ENCODE measurements at places on chromosomes 12 and 14. TPM values are rescaled to one million over a fixed set of nuclear protein-coding genes. Genes with fewer than 3 reads are reported as not detected.

- no peaks in the 10 kb centered on the region for H3K4me1 ChIP-seq
- no peak for DNase-seq
- H3K27ac ChIP-seq, result no peak overlapping the region
- no peaks in the 10 kb centered on the region for H3K27me3 ChIP-seq
- H3K4me3 ChIP-seq, result no peak overlapping the region
These were observed 79.6 kb upstream of the OTOGL start for GRCh38 chr12:80019691-80020090.

GRCh38 chr14:28926122-28926521 lies 159.5 kb downstream of the FOXG1 start:
- H3K27ac ChIP-seq, result no peak overlapping the region
- no peaks in the 10 kb centered on the region for H3K36me3 ChIP-seq
- no peak overlapping the region for H3K4me3 ChIP-seq
- H3K4me1 ChIP-seq, result no peaks in the 10 kb centered on the region
- DNase-seq, result no peak

DNA sequence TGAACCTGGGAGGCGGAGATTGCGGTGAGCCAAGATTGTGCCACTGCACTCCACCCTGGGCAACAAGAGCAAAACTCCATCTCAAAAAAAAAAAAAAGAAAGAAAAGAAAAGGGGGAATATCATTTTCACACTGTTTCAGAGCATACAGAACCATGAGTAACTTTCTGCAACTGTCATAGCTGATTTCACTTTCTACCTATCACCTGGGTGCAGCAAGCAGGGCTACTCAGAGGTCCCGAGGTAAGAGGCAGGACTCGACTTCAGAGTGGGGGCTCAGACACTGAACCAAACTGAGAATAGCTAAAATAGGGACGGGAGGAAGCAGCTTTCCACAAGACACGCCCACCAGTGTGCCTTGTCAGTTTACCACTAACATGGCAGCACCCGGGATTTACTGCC lies 29.8 kb downstream of the OR10P1 start:
- H3K4me1 ChIP-seq, result no peaks in the 10 kb centered on the region
- no peak overlapping the region for H3K4me3 ChIP-seq
- no peaks in the 10 kb centered on the region for H3K27me3 ChIP-seq

DNA sequence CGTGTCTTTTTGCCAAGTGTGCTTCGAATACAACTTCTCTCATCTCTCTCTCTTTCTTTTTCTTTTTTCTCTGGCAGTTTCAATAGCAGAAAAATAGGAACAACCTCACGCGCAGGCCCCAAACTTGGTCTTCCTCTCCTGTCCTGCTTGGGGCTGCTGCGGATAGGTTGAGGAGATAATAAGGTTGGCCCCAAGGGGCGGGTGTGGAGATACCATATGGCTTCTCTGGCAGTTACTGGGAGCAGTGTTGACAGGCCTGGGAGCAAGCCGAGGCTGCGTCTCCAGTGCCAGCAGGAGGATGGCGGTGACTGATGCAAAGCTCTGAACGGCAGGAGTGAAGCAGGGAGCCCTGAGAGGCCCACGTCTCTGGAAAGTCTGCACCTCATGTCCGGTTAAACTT lies 89.5 kb upstream of the MANSC4 start:
- no peaks in the 10 kb centered on the region for H3K27me3 ChIP-seq
- H3K4me1 ChIP-seq, result no peaks in the 10 kb centered on the region
- no peak for DNase-seq
- no peaks in the 10 kb centered on the region for H3K36me3 ChIP-seq
- H3K27ac ChIP-seq, result no peak overlapping the region

DNA sequence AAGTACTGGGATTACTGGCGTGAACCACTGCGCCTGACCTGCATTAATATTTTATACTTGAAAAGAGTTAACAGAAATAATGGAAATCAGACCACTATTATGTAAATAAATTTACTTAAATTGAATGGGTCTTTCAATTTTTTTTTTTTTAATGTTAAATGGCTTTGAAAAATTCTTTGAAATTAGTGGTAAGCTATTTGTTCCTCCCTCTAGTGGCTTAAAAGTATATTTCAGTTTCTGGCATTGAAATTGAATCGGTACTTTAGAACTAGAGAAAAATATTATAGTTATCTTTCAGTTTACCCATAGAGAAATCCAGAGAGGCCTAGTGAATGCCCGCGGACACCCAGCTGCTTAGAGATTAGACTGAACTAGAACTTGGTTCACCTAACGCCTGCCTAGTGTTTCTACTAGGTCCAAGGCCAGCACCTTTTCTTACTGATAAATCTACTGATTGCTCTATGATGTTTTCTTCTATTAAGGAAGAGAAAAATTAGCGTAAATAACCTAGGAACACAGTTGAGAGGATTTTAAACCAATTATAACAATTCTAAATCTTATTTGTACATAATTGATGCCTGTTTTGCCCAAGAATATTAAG lies 106.5 kb downstream of the EML1 start:
- H3K4me3 ChIP-seq, result no peak overlapping the region
- H3K27ac ChIP-seq, result no peak overlapping the region
- no peaks in the 10 kb centered on the region for H3K4me1 ChIP-seq

DNA sequence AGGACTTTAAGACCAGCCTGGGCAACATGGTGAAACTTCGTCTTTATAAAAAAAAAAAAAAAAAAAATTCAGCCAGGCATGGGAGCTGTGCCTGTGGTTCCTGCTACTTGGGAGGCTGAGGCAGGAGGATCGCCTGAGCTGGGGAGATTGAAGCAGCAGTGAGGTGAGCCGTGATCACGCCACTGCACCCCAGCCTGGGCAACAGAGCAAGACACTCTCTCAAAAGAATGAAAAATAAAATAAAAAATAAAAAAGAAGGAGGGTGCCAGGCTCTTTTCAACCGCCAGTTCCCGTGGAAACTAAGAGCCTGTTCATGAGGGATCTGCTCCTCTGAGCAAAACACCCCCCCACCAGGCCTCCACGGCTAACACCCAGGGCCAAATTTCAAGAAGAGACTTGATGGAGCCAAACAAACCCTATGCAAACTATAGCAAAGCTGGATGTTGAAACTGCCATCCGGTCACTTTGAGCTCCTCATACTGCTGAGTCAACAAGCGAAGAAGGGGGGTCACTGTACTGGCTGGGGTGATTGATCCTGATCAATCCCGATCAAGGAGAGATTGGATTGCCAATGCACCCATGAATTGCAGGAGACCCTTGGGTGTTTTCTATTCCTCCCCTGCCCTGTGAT lies 23.4 kb downstream of the DLK1 start:
- H3K27ac ChIP-seq, result no peak overlapping the region
- no peak overlapping the region for H3K4me3 ChIP-seq
- no peaks in the 10 kb centered on the region for H3K36me3 ChIP-seq
- no peak for DNase-seq

- no peak overlapping the region for H3K27ac ChIP-seq
- DNase-seq, result no peak
- no peak overlapping the region for H3K4me3 ChIP-seq
These were observed 29.1 kb downstream of the ZNF664 start for GRCh38 chr12:124002021-124002644.

DNA sequence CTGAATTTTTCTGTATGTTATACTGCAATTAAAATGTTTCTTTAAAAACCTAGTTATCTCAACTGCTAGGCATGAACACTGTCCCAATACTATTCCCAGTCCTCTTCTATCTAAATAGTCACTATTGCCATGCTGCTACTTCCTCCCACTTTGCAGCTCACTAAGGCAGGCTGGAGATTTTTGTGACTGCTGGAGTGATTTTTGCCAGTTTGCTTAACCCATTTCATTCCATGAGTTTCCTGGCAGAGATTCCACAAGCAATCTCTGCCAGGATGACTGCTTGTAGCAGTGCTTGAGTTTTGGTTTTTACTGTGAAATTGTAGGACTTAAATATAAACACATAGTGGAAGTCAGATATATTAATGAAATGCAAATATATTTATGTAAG lies 80.8 kb downstream of the BHLHE41 start:
- no peak overlapping the region for H3K4me3 ChIP-seq
- no peak overlapping the region for H3K27ac ChIP-seq
- no peak for DNase-seq
- H3K36me3 ChIP-seq, result no peaks in the 10 kb centered on the region
- no peaks in the 10 kb centered on the region for H3K4me1 ChIP-seq

GRCh38 chr12:102824218-102824835 lies 92.7 kb downstream of the PAH start:
- no peaks in the 10 kb centered on the region for H3K4me1 ChIP-seq
- peak; percentile 65 for DNase-seq
- H3K27me3 ChIP-seq, result no peaks in the 10 kb centered on the region
- no peaks in the 10 kb centered on the region for H3K36me3 ChIP-seq
- H3K27ac ChIP-seq, result no peak overlapping the region

DNA sequence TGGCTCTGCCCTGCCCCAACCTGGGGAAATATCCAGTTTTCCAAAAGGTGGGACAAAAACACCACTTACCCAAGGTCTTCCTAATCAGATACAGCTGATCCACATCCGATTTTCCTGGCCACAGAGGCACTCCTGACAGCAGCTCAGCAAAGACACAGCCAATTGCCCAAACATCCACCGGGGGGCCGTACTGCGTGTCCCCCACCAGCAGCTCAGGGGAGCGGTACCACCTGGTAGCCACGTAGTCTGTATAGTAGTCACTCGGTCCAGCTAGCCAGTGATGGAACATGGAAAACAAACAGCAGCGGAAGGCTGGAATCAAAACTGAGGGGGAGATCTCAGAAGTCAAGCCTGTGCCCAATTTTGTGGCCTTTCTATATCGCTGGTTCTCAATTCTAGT lies 28.8 kb downstream of the DMAC2L start:
- no peak for DNase-seq
- no peaks in the 10 kb centered on the region for H3K36me3 ChIP-seq
- no peaks in the 10 kb centered on the region for H3K27me3 ChIP-seq
- H3K4me1 ChIP-seq, result peaks cover 10% of the 10 kb centered on the region
- H3K4me3 ChIP-seq, result no peak overlapping the region

GRCh38 chr14:76143642-76144041 lies 8.1 kb upstream of the GPATCH2L start:
- no peaks in the 10 kb centered on the region for H3K4me1 ChIP-seq
- no peak for DNase-seq
- H3K4me3 ChIP-seq, result no peak overlapping the region
- no peaks in the 10 kb centered on the region for H3K36me3 ChIP-seq
- no peak overlapping the region for H3K27ac ChIP-seq

DNA sequence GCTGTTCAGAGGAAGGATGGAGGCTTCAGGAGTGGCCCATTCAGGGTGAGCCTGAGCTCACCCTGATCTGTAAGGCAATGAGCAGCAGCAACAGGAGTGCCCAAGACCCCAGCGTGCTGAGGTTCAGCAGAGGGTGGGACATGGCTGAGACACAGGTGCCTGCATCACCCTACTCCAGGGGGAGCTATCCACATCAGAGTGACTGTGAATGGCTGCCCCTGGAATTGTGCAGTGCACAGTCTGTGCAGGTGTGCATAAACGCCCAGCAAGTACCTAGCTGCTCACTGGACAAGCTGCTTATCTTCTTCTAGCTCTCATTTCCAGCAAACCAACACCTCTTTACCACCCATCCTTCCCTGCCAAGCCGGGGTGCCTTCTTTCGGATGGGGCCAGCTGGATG lies 140.6 kb upstream of the PRMT8 start:
- no peaks in the 10 kb centered on the region for H3K27me3 ChIP-seq
- no peaks in the 10 kb centered on the region for H3K4me1 ChIP-seq
- H3K36me3 ChIP-seq, result no peaks in the 10 kb centered on the region
- H3K4me3 ChIP-seq, result no peak overlapping the region

DNA sequence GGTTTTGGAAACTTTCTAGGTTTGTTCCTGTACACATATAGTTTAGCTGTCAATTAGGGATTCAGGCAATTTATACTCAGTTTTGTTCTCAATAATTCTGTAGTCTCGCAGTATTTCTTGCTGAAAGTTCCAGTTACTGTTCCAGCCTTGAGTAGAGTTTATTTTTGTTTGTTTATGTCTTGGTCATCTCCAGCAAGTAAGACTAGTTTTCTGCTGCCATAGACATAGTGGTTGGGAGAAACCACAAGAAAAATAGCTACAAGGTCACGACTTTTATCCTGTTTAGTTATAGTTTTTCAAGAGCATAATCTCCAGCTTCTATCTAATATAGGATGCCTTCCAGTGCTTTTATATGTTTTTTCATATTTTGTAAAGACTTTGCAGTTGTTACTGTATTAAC lies 99.6 kb upstream of the FOXG1 start:
- H3K27me3 ChIP-seq, result no peaks in the 10 kb centered on the region
- H3K36me3 ChIP-seq, result no peaks in the 10 kb centered on the region
- no peak overlapping the region for H3K4me3 ChIP-seq
- H3K27ac ChIP-seq, result no peak overlapping the region

DNA sequence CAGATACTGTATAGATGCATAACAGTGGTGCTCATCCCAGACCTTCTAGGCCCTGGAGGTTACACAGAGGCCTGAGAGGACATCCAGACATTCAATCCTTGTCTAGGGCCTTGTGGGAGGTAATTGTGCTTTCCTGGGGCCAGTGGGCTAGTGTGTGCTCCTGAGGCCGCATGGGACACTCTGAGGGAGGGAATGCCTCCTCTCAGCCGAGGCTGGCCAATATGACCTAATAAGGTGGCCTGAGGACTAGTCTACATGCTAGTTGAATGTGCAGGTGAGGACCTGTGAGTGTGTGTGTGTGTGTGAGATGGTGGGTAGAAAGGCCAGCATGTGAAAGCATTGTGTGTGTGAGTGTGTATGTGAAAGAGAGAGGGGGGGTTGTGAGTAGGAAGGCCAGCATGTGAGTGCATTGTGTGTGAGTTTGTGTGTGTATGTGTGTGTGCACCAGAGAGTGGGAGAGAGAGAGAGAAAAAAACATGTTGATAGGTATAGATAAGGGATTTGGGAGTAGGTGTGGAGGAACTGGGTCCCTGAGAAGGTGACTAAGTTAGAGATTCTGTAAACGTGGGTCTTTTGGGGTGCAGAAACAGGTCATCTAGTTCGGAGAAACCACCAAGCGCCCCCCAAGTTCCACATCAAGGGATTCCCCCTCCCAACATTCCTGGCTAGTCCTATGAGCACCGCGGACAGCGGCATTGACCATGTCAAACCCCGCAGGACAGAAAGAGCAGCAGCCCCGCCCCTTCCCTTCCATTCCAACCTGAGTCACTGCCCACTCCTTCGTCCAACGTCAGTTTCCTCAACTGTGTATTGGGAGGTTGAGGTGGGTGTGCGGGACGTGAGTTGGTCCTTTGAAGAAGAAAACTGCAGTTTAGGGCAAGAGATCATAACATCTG lies 9.7 kb upstream of the KRT81 start:
- no peaks in the 10 kb centered on the region for H3K36me3 ChIP-seq
- no peak overlapping the region for H3K4me3 ChIP-seq
- no peaks in the 10 kb centered on the region for H3K27me3 ChIP-seq
- H3K27ac ChIP-seq, result no peak overlapping the region
- DNase-seq, result no peak

GRCh38 chr12:24233519-24234246 lies 284.2 kb upstream of the SOX5 start:
- DNase-seq, result no peak
- H3K4me3 ChIP-seq, result no peak overlapping the region
- no peak overlapping the region for H3K27ac ChIP-seq

- H3K4me3 ChIP-seq, result no peak overlapping the region
- H3K4me1 ChIP-seq, result no peaks in the 10 kb centered on the region
- H3K36me3 ChIP-seq, result no peaks in the 10 kb centered on the region
- H3K27me3 ChIP-seq, result no peaks in the 10 kb centered on the region
- DNase-seq, result no peak
- H3K27ac ChIP-seq, result no peak overlapping the region
These were observed 40.9 kb downstream of the INTS13 start for GRCh38 chr12:26896913-26897312.

Gene KCNH3
- 0.16 TPM for total RNA-seq

Gene BHLHE41
- 1.00 TPM for total RNA-seq

Gene LALBA
- total RNA-seq, result not detected

Gene CLEC1B
- total RNA-seq, result 8.0 TPM

Gene AKAP3
- 2.3 TPM for total RNA-seq

Gene GON7
- 5.7 TPM for total RNA-seq

Gene TMPRSS12
- total RNA-seq, result not detected
